ENCODE measurements at places on chromosomes 3 and 15.

DNA sequence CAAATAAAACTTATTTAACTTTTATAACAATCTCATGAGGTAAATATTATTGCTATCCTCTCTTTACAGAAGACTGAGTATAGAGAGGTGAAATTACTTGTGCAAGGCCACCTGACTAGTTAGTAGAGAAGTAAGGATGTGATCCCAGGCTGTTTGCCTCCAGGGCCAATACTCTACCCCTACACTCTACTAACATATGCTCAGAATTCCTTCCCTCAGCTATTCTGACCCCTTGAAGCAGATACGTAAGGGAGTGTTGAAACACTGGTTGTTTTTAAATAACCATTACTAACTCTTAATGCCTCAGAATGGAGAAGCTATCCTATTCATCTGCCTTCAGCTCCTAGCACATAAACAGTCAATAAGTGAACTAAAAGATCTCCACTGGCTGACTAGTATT lies 24.1 kb downstream of the CSTA start:
- DNase-seq, result no peak

- no peak for DNase-seq
Measured at GRCh38 chr3:142276781-142277180, 51.4 kb upstream of the GK5 start.

DNA sequence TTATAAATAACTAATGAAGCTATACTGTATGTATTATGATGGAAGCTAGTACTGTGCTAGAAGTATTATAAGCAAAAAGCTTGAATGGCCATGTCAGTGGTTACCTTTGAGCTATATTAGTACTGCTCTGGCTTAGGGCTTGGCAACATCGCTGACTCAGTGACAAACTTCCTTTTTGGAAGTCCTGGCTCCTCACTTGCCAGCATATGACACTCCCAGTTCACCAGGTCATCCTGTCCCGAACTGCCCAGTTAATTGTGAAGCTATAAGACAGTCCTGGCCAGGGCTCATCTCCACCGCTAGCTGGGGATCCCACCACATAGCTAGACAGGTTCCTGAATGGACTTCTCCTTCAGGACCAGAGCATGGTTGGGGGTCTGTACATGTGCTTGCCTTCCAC lies 31.9 kb downstream of the RAB8B start:
- DNase-seq, result no peak

DNA sequence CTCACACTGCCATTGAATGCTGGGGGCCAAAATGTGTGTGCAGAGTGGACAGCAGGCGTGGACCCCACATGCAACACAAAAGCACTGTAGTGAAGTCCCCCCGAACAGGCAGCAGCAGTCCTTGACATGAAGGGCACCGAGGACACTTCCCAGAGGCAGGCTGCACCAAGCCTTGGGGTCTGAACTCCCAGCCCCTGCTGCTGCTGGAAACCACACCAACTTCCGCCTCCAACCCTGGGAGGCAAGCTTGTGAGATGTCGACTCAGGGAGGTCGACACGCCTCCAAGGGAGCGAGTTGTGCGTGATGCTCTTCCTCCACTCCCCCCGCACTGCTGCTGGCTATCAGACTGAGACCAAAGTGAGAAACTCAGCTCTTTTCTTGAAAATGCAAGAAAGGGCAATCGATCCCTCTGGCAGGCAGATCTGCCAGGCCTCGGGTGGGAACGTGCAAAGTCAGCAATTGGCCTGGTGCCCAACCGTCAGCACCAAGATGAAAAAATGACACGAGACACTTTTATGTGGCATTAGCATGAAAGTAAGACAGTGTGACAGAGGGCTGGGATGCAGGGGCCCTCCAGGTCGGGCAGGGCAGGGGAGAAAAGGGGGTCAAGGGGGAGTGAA lies 43.6 kb downstream of the WHAMM start:
- no peak for DNase-seq
